ENCODE measurements at places on chromosomes 1 and 21.

DNA sequence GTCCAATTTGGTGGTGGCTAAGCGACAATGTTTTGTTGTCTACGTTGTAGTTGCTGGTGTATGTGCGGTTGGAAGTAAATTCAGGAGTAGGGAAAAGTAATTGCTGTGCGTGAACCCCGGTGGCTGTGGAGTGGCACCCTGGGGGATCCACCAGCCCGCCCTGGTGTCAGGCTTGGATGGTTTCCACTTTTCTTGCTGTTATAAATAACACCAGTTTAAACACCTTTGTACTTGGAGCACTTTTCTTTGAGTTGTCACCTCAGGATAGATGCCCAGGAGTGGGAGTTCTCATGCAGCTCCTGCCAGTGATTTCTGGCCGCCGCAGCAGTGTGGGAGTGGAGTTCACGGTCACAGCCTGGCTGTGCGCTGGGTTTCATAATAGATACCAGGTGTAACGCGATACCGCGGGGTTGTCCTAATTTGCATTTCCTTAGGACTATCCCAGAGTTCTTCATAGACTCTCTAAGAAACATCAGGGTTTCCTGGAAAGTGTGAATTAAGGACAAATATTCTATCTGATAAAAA lies 12.8 kb upstream of the TMEM200B start:
- no peak for DNase-seq

DNA sequence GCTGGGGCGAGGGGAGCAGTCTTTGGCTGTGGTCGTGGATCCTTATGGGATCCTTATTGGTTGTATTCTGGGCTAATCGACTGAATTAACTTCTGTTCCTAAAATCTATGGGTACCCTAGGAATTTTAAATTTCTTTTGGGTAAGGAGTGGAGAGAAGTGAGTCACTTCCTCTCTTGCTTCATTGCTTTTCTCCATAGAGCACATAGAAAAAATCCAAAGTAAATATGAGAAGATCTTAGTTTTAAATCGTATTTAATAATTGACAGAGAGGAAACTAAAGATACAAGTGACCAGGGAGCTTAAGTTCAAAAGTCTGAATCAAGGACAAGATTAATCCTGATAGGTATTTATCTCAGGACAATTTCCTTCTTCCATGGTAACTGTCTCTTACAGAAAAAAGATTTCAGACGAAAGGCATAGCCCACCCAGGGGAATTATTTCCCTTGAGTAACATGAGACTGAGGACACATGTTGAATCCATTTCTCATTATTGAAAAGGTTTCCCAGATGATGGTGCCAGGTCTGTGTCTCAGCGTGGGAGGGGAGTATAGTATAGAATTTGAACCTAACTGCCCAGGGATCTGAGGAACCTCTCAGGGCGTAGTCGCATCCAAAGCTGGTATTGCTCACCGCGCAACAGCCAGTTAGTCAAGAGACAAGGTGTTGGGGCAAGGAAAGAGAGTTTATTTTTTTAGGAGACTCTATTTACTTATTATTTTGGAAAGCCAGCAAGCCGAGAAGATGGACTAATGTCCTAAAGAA lies 28.7 kb upstream of the FASLG start:
- no peak for DNase-seq

DNA sequence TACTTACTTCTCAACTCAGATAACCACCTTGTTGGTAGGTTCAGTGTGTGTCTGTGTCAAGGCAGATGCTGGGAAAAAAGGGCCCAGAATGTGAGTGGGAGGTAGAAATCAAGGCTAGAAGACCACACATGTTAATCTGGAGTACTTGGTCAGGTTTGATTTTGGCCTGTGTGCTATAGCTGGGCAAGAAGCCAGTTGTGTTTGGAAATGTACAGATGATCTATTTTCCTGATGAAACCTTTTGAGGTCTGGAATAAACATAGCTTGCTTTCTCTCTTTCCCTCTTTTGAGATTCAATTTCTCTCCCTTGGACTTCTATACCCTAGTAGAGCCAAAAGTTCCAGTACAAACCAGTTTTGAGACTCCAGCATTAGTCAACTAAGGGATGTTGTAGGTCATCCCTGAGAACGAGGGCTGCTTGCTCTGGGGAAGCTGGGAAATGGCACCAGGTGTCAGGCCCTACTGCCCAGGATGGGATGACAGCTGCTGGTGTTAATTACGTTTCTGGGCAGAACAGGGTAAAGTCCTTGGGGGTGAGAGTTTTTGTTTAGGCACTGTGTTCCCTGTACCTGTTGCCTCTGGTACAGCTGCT lies 15.8 kb downstream of the MAPKAPK2 start:
- DNase-seq, result no peak

DNA sequence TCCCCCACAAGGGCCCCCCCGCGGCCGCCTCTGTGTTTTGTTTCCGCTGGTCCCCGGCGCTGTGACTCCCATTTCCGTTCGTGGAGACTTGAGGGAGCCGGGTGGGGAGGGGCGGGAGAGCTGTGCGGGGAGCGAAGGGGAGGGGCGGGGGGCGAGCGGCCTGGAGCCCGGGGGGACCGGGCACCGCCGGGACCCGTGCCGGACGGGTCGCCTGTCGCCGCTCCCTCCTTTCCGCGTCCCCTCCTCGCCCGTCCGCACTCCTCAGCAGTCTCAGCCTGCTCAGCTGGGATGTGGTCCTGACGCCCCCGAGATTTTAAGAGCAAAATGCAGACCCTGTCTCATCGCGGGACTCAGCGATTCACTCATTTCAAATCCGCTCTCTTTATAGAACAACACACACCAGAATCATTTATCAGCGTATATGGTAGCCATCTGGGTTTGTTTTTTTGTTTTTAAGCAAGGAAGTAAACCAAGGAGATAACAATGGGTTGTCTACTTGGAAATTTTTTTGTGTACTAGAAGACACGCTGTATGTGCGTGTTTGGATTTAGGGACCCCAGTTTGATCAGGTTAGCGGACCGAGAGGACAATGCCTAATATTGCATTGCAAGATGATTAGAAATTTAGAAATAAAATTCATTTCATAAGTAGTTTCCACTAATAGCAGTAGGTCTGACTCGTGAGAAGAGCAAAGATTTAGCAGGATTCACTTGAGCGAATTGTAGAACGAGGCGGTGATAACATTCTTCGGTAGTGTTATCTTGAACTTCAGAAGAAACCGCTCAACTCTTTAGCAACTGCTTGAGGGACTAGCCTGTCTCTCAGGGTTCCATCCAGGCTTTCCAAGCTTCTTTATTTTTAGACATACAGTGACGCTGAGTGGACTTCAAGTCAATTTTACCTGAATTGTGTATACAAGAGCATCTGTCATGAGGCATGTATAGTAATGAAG lies 1.1 kb downstream of the GABPA start:
- no peak for DNase-seq

- DNase-seq, result no peak
Observed at GRCh38 chr1:5757187-5757805, 234.9 kb downstream of the NPHP4 start.

GRCh38 chr1:78045926-78046778 lies at the start of gene GIPC2:
GIPC2 (plus strand) TSS chr1:78045966; CDS start chr1:78046095, 129 bp downstream.
- DNase-seq, result no peak

DNA sequence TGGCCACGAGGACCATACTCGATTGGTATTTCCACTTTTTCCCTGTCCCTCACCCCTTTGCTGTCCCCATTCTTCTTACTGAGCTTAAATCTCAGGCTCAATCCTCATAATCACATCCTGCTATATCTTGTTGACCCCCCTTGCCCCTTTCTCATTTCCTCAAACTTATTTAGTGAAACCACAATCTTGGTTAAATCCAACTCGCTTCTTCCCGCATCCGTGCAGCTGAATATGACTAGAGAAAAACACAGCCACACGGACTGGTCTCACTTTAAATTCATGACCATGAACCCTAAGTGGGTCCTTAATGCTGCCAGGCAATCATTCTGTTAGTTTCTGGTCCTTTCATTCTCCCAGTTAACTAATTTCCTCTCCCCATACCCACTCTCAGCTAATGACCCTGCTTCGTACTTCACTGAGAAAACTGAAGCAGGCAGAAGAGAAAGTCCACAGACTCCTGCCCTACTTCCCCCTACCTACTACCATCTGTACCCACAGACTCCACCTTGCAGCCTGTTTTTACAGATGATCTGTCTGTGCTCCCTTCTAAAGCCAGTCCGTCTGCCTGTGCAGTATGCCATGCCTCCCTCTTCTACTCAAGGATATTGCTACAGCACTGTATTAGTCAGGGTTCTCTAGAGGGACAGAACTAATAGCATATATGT lies 96.8 kb upstream of the LMO4 start:
- DNase-seq, result no peak

DNA sequence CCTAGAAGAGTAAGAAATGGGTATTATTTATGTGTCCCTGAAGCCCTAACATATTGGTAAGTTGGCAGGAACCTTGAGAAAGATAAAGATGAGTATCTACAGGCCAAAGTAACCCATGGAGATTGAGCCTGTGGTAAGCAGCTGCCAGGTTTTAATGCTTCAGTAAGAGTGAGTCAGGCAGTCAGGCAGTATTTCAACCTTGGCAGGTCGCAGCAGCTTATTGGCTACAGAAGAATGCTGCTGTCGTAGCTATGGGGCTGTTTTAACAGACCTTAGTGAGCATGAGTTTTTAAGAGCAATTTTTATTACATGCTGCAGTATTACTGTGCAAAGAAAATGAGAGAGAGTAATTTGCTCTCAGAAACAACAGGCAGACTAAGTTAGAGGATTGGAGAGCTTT lies 10.3 kb upstream of the SLC30A10 start:
- DNase-seq, result no peak

- DNase-seq, result no peak
Observed at GRCh38 chr1:205920861-205921569, 22.2 kb downstream of the SLC26A9 start.

DNA sequence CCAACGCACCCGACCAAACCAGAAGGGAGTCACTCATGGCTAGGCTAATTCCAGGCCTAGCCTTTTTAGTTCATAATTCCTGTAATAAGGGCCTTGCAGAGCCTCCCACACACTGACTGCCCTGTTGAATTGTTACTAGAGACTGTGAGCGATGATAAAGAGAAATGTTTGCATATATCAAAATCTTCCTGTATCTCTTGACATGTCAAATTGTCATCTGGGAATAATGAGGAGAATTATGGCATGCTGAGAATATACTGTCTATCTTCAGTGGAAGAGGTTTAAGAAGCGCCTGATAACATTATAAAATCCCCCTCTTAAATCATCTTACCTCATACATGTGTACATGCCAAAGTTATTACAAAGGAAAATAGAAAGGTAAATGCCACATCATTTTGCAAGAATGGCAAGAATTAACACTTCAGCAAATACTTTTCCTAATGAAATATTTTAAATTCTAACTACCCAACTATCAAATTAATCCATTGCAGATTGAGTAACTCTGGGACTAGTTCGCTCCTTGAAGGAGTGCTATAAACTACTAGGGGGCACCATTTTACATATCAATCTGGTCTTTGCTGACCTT lies 144.1 kb downstream of the CENPF start:
- no peak for DNase-seq

DNA sequence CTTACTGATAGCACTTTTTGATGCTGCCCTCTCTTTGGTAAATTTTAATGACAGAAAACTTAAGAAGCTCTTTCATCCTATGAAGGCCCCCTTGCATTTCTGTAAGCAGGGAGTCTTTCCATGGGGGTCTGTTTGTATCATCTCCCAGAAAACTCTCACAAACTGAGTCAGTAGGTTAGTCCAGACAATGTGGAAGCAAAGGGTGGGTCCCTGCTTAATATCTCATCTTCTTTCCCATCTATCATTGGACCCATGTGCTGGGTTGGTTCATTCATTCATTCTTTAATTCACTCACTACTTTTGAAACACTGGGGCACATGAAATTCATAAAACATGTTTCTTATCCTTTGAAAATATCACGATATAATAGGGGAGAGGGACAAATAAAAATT lies 164.3 kb downstream of the NTMT2 start:
- DNase-seq, result no peak

GRCh38 chr1:14910984-14911721 lies 242.4 kb upstream of the TMEM51 start:
- no peak for DNase-seq

DNA sequence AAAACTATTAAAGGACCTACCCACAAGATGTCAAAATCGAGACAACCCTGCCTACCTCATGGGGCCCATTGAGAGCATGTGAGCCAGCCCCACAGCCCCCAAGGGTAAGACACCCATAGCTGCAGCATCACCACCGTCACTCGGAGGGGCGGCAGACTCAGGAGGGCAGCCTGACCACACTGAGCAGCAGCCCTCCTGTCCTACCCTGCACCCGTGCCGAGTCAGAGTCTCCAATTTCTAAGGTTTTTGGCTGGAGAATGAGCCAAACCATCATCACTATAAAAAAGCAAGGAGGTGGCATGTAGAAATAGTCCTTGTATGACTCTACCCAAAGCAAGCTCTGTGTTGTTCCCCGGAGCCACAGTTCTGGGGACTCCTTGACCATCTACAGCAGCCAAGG lies 94.7 kb downstream of the SSBP3 start:
- no peak for DNase-seq

GRCh38 chr1:202160377-202160940 lies at the start of gene PTPN7:
PTPN7 (minus strand) TSS chr1:202160602; CDS start chr1:202159402, 1,200 bp downstream.
- peak; percentile 67 for DNase-seq

DNA sequence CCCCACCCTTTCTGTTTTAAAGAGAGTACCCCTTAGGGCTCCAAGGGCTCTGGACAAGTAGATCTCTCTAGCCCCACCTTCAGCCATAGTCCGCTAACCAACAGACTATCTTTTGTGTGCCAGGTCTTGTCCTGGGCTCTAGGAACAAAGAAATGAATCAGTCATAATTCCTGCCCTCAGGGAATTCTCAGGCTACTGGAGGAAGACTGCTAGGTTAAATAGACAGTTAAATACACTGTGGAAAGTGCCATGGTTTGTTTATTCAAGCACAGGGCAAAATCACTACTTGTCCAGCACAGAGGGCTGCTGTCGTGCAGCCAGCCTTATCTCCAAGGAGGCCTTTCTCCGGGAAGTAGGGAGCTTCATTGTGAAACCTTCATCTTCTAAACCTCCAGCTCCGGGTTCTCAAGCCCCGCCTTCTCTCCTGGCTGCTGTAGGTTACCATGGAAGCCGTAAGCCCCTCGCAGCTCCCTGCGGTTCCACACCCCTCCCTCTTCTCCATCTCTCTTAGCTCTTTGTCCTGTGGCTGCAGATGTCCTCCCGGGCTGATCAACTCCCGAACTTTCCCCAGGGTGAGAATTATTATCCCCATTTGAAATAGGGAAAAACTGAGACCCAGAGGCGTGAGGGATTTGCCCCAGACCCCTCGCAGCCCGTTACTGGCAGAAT lies 29.8 kb downstream of the SHISAL2A start:
- DNase-seq, result no peak

GRCh38 chr1:3547055-3548005 lies 64.0 kb downstream of the MEGF6 start:
- no peak for DNase-seq

GRCh38 chr1:187759825-187760333 lies 931.1 kb downstream of the PLA2G4A start:
- no peak for DNase-seq

- DNase-seq, result no peak
Observed at GRCh38 chr21:14687268-14687625, 141.1 kb upstream of the SAMSN1 start.

- DNase-seq, result no peak
Observed at GRCh38 chr1:63555480-63555879, 32.2 kb downstream of the EFCAB7 start.
